ENCODE measurements at places on chromosomes 1 and 21.

DNA sequence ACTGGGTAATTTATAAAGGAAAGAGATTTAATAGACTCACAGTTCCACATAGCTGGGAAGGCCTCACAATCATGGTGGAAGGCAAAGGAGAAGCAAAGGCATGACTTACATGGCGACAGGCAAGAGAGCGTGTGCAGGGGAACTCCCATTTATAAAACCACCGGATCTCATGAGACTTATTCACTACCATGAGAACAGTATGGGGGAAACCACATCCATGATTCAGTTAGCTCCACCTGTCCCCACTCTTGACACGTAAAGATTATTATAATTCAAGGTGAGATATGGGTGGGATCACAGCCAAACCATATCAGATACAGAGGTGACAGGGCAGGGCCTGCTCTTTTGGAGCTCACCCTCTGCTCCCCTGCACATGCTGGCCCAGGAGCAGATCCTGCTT is 31.4 kb upstream of the TMEM61 start:
- DNase-seq: no peak

DNA sequence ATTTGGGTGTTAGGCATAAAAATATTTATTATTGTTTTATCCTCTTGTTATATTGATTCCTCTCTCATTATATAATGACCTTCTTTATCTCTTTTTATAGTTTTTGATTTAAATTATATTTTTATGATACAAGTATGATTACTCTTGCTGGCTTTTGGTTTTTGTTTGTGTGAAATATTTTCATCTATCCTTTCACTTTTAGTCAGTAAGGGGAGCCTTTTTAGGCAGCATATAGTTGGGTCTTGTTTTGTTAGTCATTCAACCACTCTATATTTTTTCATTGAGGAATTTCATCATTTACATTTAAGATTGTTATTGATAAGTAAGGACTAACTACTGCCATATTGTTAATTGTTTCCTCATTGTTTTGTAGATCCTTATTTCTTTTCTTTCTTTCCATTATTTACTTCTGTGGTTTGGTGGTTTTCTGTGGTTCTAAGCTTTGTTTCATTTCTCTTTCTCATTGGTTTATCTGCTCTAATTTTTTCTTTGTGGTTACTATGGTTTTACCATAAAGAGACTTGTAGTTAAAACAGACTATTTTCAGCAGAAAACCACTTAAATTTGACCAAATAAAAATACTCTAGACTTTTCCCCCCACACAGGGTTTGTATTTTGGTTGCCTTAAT is 593.1 kb downstream of the NUF2 start:
- no peak for DNase-seq

DNA sequence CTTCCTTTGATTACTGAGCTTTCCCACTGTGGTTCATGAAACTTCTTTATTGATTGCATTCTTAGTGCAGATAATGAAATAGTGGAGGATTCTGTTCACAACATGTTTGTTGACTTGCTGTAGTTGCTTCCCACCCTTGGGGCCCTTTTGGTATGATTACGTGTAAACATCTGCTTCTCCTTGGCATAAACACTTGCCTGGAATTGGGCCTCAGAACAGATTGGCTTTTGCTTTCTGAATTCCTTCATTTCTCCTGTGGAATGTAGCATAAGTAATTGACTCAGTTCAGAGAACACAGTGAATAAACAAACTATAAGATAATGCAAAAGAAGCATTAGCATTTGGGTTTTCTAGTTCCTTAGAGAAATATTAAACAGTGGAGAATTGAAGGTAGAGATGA is 59.5 kb upstream of the LAMC2 start:
- peak; percentile 23 for DNase-seq

DNA sequence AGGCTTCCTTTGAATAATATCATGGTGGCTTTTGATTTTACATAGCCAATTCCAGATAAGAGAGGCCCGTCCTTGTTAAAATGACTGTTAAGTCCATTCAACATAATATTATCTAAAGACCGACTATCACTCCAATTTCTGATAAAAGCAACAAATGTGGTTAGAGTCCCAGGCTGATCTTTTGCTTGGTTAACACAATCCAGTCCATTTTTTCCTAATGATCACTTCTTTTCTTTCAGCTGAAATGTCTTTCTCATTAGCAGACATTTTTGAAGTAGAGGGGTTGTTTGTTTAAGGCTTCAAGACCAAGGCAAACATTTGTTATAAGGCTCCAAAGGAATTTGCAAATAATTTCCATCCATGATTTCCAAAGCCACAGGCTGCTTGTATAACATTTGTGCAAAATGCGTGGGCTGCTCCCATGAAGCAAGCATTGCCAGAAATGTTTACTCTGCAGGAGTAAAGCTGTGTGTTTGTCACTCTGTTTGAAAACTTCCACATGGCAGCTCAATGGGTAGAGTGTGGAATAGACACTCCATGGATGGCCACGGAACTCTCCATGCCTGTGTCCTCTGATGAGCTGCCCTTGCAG is 111.5 kb downstream of the PSMG1 start:
- DNase-seq: no peak

GRCh38 chr1:156063997-156064285 is 3.0 kb downstream of the RAB25 start:
- DNase-seq: no peak

DNA sequence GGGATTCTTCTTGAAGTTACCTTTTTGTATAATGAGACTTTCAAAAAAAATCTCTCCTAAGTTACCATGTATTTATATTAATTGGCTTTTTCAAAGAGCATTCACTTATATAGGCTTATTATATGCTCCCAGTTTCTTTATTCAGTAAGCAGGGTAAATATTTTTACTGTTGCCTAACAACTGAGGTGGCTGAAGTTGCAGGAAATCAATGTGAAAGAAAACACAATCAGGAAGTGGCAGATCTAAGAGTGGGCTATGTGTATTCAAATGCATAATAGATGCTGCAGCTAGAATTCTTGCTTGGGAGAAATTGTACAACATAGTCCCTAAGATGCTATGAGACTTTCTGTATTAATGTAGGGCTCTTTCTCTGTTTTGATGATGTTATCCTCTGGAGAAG is 606.9 kb downstream of the NUF2 start:
- DNase-seq: no peak

DNA sequence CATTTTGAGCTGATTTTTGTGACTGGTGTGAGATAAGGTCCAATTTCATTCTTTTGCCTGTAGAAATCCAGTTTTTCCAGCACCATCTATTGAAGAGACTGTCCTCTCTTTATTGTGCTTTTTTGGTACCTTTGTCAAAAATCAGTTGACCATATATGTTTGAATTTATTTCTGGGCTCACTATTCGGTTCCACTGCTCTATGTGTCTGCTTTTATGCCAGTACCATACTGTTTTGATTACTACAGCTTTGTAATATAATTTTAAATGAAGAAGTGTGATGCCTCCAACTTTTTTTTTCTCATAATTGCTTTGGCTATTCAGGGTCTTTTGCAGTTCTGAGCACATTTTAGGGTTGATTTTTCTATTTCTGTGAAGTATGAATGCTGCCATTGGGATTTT is 69.0 kb downstream of the LAMC2 start:
- DNase-seq: no peak

DNA sequence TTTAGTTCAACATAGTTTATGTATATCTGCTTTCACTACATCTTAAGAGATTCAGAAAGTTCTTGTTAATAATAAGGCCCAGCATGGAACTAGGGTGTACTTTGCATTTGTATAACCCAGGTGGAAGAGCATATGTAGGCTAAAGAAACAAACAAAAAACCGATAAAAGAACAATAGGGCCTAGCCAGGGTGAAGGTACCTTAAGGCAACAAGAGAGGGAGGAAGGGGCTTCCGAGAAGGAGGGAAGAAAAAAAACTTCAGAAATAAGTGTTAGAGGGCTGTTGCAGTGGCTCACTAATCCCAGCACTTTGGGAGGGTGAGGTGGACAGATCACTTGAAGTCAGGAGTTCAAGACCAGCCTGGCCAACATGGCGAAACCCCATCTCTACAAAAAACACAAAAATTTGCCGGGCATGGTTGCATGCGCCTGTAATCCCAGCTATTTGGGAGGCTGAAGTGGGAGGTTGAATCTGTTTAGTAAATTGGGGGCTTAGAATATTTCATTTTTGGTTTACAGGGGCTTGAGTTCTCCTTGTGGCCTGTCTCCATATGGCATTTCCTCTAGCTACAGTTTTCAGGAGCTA is 4.7 kb upstream of the SPATA45 start:
- DNase-seq: no peak

GRCh38 chr21:39251326-39251725 is 62.1 kb downstream of the BRWD1 start:
- DNase-seq: peak; percentile 17

DNA sequence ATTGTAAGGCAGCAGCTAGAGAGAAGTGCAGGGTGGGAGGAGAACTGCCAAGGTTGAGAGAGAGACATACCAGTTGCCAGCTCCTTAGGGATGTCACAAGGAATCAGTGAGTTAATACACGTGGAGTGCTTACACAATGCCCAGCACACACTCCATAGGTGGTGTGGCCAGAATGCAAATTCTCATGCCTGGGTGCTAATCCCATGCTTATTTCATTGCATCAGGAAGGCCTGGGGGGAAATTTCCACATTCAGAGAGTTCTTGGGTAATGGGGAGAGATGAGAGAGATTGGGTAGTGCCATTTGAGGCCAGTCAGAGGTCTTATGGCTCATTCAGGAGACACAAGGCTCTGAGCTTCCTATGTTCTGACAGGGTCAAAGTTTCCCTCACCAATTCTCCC is 38.7 kb downstream of the GJA5 start:
- DNase-seq: no peak

DNA sequence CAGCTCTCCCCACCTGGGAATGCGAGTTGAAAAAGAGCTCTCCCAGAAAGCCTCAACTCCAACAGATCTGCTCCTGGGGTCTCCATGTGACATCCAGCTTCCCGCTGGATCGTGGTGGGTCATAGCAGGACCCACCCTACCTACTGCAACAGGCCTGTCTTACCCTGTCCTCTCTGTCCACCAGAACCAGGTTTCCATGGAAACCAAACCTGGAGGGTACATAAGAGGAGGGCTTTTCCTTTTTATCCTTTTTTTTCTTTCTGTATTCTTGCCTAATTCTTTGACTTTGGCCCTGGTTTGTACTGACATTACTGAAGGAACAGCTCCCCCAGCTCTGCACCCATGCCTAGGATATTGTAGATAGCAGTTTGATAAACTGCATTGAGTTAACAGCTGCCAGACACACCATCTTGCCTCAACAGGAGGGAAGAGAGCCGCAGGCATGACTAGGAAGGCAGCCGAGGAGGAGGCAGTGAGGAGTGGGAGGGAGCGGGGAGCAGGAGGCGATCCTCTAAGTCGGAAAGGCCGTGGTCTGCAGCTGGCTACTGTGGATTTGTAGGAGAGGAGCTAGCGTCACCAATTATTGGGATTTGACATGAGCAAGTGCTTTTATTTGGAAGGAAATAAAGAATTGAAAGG is 9.7 kb upstream of the FMOD start:
- DNase-seq: no peak

DNA sequence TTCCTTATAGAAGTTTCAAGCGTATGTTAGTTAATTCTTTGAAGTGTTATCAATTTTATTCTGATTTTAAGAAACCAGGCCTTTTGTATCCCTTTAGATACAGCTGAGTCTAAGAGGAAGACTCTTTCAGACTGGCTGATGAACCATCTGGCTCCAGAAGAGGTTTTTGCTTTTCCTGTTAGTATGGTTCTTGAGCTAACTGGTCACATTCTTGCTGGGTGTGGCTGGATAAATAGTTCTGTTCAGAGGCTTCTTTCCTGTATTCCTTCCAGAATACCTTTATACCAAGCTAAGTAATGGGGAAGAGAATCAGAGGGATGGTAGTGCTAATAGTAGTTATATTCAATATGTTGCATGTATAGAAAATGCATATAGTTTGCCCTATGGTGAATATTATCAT is 12.4 kb downstream of the HS2ST1 start:
- DNase-seq: no peak

GRCh38 chr1:179007233-179007632 is 18.5 kb upstream of the FAM20B start:
- DNase-seq: no peak

- DNase-seq: no peak
Measured at GRCh38 chr1:97538113-97538512, 382.7 kb downstream of the DPYD start.

- DNase-seq: no peak
Measured at GRCh38 chr1:206582971-206583706, 29.1 kb downstream of the EIF2D start.

DNA sequence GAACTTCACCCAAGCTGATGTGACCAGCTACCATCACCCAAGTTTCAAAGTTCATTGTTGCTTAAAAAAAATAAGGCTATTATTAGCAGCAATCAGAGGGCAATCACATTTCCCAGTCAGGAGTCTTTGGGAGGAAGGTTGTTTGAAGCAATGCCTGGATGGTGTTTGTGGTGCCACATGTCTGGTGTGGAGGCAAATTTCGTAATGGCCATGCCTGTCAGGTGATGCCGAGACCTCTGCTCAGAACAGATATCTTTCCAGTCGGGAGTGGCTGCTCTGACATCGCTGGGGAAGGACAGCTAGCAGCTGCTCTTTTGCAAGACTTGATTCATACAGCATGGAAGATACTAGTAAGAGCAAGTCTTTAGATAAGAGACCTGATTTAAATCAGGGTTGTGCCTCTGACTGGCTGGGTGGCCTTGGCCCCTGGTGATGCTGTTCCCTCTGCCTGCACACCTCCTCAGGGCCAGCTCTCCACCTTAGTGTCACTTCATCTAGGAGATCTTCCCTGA is 187.8 kb upstream of the JUN start:
- DNase-seq: no peak

DNA sequence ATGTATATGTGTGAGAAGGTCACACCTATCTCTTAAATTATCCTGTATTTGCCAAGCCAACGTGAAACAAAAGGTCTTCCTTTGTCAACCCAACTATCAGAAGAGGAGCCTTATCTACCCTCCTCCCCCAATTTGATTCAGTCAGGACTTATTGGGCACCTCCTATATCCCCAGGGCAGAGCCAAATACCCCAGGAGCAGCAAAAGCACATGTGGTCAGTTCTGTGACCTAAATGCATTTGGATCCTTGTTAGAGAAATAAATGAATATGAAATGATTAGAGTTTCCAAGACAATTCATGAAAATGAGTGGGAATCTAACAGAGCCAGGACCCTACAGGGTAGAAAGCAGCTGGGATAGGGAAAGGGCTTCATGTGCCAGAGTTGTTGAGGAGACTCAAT is 37.0 kb upstream of the KCND3 start:
- DNase-seq: no peak

DNA sequence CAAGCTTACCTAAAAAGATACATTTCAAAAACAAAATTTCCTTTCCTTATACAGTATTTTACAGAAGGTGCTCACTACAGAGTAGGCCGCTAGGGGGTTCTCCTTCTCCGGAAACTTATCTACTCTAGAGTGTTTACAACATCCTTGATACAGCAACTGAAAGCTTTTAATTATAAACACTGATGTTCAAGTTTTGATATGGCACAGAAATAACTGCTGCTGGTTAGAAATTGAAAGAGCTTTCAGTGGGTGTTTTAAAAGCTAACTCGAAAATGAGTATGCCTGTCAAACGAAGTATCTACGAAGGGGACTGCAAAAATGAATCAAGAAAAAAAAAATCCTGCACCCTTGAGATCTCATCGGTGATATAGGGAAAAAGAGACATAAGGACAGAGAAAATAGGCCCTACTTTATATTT is 1.0 kb downstream of the YOD1 start:
- peak; percentile 34 for DNase-seq

- no peak for DNase-seq
Measured at GRCh38 chr1:173530795-173531693, 53.9 kb downstream of the PRDX6 start.

Measured in fibroblast of the conjunctiva (primary cell).